DND-41 (cell line): ENCODE measurements at places on chromosomes 16 and 17.

GRCh38 chr16:57244463-57244766 is 644 bp upstream of the ARL2BP start:
- no peak for DNase-seq

- DNase-seq: no peak
These were observed 1.6 kb downstream of the TELO2 start for GRCh38 chr16:1494711-1495110.

DNA sequence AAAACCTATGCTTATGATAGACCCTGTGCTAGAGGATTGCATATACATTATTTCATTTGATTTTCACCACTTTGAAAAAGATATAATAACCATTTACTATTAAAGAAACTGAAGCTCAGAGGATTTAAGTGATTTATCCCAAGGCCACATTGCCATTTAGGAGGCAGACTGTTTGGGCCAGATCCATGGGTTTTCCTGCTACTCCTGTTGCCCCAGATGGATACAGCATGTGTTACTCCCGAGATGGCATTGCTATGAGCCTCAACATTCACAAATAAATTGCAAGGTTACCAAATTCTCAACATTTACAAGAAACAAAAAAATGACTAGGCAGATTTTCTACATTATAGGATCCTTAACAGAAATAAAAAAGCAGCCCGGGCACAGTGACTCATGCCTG is 322.1 kb upstream of the SOX9 start:
- DNase-seq: no peak

GRCh38 chr17:83117583-83117982 is 38.2 kb downstream of the METRNL start:
- DNase-seq: no peak

- no peak for DNase-seq
These were observed 45.4 kb upstream of the MEIOC start for GRCh38 chr17:44610871-44611270.

DNA sequence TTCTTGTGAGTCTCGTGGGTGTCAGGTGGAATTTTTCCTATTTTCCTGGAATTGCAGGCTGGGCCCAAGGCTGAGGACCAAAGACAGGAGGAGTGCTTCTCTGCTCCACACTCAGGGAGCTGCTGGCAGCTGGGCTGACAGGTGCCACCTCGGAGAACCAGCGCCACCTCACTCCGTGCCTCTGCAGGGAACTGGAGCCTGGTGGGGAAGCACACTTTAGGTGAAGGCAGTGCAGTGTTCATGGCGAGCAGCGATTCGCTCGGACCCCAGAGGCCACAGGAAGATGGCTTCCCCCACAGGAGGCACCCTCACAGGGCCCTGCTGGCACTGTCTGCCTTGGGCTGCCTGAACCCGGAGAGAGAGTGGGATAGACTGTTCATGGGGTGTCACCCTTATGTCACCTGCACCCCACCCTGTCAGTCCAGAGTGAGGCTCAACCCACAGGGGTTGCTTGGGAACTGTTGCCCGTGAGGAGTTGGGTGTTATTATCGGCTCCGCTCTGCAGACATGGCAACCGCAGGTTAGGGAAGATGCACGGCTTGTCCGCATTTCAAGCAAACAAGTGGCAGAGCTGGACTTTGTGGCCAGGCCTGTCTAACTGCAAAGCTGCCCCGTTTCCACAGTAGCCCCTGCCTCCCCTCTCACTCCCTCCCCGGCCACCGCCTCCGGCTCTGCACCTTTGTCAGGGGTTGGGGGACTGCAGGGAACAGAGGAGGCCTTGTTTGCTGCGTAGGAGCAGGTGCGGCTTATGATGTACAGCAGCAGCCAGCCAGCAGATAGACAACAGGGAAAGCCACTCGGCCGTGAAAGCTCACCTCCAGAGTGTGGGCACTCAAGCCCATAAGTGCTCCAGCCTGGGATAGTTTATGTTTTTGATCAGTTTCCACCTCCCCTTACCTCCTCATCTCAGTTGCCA is 15.5 kb downstream of the TBC1D24 start:
- no peak for DNase-seq

DNA sequence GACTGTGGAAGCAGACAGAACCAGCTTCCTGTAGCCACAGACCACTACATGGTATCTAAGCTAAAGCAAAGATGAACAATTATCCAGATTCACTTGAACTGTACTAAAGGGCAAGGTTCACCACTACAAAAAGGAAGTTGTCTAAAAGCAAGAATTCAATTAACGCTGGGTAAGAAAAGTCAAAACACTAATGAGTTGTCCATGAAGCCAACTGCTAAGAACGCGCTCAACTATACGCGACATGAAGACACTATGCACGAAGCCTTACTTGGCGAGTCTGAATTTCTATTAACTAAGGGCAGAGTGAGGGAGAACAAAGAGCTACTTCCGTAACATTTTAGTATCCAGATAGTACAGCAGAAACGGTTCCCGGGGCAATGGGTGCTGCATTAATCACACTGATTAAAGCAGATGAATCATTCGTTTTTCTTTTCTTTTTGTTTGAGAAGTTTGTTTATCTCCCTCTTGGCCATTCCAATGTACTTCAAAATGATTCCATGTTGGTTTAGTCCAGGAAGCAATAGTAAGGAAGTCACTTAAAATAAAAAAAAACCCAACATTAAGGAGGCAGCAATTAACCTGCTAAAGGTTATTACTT is 2.8 kb upstream of the RPS15A start:
- DNase-seq: no peak

DNA sequence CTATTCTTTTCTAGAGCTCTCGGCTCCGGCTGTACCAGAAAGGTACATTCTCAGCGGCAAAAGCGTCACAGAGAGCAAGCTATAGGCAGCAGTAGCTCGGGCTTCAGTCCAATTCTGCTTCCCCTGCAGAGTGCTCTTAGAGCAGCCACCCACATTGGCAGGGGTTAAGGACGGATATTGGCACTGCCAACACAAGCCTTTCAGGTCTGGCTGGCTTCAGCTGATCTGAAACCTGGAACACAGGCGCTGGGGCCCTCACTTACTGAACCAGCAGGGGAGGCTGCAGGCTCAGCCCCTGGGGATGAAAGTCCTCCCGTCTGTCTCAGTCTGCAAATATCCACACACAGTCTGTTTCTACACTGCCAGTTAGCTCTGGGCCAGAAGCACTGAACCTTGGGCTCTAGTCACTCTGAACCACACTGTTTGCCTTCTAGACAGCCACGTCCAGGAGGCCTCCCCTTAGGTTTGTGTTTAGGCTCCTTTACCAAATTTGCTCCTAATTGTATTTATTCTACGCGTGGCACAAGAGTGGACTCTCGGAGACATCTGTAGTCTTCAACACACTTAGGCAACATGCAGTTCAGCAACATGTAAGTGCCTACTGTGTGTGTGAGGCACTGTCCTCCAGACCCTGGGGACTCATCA is 40.1 kb downstream of the HIC1 start:
- DNase-seq: no peak

GRCh38 chr16:50696575-50697420 is 3.4 kb downstream of the NOD2 start:
- no peak for DNase-seq

DNA sequence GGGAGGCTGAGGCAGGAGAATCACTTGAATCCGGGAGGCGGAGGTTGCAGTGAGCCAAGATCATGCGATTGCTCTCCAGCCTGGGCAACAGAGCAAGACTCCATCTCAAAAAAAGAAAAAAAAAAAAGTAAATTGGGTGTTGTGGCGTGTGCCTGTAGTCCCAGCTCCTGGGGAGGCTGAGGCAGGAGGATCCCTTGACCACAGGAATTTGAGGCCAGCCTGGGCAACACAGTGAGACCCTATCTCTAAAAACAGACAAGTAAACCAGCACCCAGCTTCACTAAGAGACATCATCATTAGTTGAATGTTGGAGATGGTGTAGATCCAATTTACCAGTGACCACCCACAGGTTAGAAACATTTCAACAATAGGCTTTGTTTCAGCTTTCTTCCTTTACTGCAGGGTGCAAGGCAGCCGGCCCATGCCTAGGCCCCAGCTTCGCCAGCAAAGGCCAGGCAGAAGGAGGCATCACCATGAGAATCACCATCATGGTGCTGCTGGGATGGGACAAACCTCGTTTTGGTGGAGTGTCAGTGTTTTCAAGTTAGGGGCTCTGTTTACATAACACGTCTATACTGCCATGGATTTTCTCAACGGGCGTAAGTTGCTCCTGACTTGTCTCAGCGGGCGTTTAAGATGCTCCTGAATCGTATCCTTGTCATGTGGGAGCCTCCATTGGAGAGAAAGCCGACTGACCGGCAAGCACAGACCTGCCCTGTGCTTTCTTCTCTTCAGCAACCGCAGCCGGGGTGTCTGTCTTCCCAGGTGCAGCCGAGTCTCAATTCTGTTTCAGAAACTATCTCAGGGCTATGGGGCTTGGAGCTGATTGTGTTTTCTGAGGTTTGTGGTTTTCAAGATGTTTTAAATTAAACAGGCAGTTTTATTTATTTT is 7.3 kb downstream of the TCF25 start:
- DNase-seq: peak; percentile 30

- peak; percentile 80 for DNase-seq
These were observed 128.7 kb downstream of the RPTOR start for GRCh38 chr17:80673152-80673920.

DNA sequence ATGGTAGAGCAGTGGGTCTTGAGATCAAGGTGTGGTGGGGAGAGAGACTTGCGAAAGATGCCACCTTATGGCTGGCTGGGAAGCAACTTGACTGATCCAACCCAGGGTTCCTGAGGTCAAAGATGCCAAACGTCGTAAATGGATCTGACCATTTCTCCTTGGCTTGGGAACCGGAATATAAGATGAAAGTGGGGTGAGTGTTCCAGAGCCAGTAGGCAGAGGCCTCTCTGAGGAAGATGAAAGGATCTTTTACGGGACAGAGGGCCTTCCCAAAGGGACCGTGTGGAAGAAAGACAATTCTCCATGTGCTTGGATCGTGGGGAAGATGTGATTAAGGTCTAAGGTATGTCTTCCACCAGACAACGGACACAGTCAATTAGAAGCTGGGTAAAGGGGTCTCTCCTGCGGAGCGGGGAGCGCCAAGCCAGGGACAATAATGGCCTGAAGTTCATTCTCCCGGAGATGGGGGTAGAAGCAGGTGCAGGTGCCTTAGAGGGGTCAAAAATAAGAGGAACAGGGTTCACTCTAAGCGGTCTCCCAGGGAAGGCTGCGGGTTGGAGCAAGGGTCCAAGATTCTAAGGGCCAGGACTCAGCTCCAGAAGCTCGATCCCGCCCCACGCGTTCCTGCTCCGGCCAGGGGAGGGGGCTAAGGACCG is 800 bp downstream of the FXR2 start:
- no peak for DNase-seq

DNA sequence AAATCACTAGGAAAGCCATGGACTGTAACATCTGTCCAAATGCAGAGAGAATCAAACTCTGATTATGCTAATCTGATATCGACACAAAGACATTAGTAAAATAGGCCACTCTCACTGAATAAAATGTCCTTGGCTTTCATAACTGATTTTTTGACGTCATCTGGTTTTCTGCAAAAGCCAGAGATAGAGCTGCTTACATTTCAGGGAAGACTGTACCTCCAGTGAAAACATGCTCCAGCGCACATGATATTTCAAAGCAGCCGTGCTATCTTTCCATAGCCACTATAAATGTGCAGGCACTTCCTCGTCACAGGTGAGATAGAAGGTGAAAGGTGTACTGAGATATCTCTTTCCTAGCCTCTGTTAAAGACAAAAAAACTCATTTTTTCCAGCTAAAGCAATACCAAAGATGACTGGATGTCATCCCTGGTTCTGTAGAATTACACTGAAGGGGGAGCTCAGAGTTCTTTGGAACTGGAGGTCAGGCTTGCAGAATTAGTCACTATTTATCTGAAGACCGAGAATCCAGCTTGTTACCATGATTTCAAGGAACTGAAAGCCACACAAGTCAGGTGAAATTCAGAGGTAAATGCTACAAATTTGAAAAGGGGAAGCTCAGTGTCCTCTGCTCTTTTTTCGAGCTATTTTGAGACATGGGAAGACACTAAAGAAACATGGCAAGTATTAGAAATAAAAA is 249.5 kb downstream of the CA10 start:
- DNase-seq: no peak

GRCh38 chr17:33667671-33668070 is 374.6 kb upstream of the ASIC2 start:
- no peak for DNase-seq

GRCh38 chr17:42653179-42654124 is 5.6 kb upstream of the TUBG2 start:
- DNase-seq: no peak

GRCh38 chr16:86118467-86119307 is 219.7 kb downstream of the IRF8 start:
- no peak for DNase-seq

DNA sequence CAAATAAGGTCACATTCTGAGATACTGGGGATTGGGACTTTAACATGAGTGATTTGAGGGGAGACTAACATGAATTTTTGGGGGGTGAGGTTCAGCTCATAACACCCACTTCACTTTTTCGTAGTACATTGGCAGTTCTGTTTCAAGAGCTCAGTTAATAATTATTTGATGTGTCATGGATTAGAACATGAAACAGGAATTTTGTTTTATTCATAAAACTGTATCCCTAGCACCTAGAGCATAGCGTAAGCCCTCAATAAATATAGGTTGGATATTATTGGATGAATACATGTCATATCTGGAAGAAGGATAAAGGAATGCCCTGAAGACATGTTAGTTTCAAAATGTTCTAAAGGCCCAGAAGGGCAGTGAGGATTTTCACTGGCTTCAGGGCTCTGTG is 119.8 kb downstream of the PRKCA start:
- no peak for DNase-seq

DNA sequence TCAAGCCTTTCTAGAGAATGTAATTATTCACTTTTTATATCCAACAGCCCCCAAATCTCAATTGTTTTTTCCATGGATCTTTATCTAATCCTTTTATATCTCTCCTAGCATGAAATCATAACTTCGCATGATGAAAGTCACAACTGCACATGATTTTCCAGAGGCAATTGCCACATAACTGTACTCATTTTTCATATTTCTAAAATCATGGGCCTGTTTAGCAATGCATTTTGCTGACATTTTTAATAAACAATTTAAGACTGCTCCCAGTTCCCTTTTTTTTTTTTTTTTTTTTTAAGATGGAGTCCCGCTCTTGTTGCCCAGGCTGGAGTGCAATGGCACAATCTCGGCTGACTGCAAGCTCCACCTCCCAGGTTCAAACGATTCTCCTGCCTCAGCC is 83.5 kb downstream of the VMP1 start:
- DNase-seq: no peak

DNA sequence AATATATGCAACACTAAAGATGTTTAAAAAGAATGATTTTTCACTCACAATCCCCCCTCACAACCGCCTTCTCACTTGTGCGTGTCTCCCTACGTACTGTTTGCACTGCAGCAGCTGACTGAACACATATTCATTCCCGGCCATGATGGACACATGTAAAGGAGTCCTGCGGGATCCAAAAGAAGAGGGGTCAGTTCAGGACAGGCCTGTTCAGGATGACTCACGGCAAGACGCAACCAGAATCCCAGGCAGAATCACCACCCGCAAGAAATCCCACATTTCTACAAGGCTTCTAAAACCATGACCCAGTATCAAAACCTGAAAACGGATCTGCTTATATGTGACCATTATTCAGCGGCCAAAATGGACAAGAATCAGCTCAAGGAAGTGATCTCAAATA is 52.3 kb downstream of the CYB5D2 start:
- no peak for DNase-seq
